Right cardiac atrium (tissue), 5 donors: ENCODE measurements at places on chromosomes 2 and 18.
A peak's percentile ranks its signal among the peaks of the same experiment; 100 is the strongest.

- DNase-seq, result no peak
Observed at GRCh38 chr2:136362676-136363390, 244.9 kb upstream of the CXCR4 start.

DNA sequence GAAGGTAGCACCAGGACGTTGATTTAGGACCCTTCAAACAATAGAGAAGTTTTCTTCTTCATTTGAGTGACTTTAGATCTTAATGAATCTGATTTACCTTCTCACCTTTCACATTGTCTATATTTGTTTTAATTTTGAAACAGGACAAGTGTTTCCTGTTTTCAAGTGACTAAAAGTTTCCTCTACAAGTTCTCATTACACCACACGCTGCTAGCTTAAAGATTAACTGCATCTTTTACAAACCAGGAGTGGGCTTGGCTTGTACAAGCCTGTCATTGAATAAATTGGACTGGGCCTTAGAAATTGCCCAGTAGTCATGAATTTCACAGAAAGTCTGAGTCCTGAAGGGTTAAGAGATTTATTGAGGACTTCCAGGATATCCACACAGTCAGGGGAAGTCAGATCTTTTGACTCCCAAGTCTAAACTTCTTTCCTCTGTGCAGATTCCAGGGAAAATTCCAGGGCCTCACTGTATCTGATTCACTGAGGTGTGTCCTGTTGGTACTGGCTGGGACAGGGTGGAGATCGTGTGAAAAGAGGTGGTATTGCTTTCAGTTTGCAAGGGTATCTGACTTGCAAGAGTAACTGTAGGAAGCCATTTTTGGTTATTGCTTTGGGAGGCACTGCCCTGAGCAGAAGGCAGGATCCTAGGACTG lies 3.4 kb downstream of the SGPP2 start:
- no peak for DNase-seq

GRCh38 chr2:10908195-10908594 lies 3.5 kb upstream of the KCNF1 start:
- DNase-seq, result no peak

DNA sequence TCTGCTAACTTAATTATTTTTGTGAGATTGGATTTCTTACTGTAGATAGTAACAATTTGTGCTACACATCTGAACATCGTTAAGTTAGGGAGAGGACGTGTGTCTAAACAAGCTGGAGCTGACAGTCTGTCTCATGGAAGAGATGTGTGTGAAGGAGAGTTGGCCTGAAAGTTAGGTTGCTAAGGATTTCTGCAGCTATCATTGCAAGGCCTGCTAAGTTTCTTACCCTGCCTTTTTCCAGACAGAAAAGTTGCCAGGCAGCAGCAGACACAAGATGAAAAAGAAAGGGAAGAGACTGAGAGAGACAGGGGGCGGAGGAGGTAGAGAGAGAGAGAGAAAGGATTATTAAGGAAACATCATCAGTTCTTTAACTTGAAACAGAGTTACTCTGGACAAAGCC lies 4.1 kb upstream of the LRP1B start:
- no peak for DNase-seq

GRCh38 chr18:57210107-57210715 lies 63.3 kb downstream of the BOD1L2 start:
- DNase-seq, result peak; percentile 58

GRCh38 chr2:159063677-159064076 lies 95.2 kb downstream of the TANC1 start:
- no peak for DNase-seq

- no peak for DNase-seq
Observed at GRCh38 chr18:79823120-79823519, 25.4 kb downstream of the KCNG2 start.

GRCh38 chr2:39805936-39806608 lies 27.0 kb upstream of the THUMPD2 start:
- DNase-seq, result no peak
